HS-27A (cell line): ENCODE measurements at places on chromosomes 7 and 10.

GRCh38 chr10:132186488-132187429, at the start of gene DPYSL4:
TSS of gene DPYSL4 (plus strand) at chr10:132186948. CDS start at chr10:132187064, 116 bp downstream.
- DNase-seq = no peak

- no peak for DNase-seq
Observed at GRCh38 chr10:48414160-48414559, 107.7 kb downstream of the MAPK8 start.

DNA sequence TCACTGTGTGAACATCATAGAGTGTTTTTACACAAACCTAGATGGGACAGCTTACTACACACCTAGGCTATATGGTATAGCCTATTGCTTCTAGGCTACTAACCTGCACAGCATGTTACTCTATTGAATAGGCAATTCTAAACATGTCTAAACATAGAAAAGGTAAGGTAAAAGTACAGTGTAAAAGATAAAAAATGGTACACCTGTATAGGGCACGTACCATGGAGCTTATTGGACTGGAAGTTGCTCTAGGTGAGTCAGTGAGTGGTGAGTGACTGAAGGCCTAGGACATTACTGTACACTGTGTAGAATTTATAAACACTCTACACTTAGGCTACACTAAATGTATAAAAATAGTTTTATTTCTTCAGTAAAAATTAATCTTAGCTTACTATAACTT, 182.0 kb upstream of the THSD7A start:
- DNase-seq = no peak

GRCh38 chr7:40701836-40702551, 567.2 kb downstream of the SUGCT start:
- DNase-seq = no peak

DNA sequence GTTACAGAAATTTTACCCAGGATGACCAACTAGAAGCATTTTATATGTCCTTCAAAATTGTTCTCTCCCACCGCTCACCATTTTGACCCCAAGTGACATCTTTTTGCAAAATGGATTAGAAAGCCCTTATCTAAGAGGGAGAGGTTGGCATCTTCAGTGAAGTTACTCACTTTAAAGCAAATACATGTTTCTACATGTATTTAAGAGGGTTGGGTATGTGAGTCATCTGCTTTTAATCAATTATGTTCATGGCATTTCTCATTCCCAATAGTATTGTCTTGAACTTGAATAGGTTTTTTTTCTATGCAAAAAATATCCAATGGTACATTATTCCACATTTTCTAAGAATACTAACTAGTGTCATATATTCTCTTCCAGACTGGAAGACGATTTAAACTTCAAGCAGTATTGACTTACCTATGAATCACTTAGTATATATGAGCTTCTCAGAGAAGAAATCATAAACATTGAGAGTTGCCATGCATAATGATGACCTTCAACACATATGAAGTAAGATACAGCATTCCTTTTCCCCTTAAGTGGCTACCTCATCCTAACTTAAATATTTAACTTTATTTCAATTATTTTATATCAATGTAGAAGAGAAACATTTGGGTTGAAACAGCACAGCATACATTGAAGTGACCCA, 132.8 kb downstream of the POLR1F start:
- no peak for DNase-seq

GRCh38 chr7:26321435-26321834, 29.8 kb downstream of the SNX10 start:
- no peak for DNase-seq

GRCh38 chr7:6243168-6243567, 29.3 kb downstream of the CYTH3 start:
- DNase-seq = no peak

DNA sequence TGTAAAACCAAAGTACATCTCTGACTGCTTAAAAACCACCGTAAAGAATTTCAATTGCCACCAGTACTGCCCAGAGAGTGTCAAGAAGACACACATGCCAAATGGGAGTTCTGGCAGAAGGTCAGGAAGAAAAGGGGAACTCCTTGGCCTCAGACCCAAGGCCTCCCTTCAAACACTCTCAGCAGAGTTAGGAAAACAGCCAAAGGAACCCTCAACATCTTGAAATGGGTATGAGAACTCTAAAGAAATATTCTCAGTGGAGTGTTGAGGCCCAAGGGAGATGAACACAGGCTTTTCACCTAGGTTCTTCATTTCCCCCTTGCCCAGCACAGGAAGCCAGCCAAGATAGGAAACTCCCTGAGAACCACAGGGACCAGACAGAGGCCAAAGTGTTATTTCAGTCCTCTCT, 96.1 kb upstream of the ASAH2 start:
- DNase-seq = no peak
